ENCODE measurements at places on chromosomes 12 and 14. TPM values are rescaled to one million over a fixed set of nuclear protein-coding genes. Genes with fewer than 3 reads are reported as not detected.

SERPINA12 gene
- total RNA-seq: not detected

SMCO2 gene
- not detected for total RNA-seq

CCDC60 gene
- not detected for total RNA-seq

TMBIM4 gene
- total RNA-seq: 1.5 TPM

BCL2L14 gene
- total RNA-seq: not detected

KRT83 gene
- total RNA-seq: 0.07 TPM

RPL10L gene
- not detected for total RNA-seq

SLC6A12 gene
- not detected for total RNA-seq

VRTN gene
- total RNA-seq: not detected

ASB2 gene
- total RNA-seq: 7.9 TPM

RNASE2 gene
- total RNA-seq: not detected

OR6C76 gene
- not detected for total RNA-seq

FGF6 gene
- total RNA-seq: not detected

KRT6C gene
- not detected for total RNA-seq

AMDHD1 gene
- total RNA-seq: 0.27 TPM

CABP1 gene
- not detected for total RNA-seq

HELB gene
- 5.2 TPM for total RNA-seq

FOXN4 gene
- 0.78 TPM for total RNA-seq

LALBA gene
- total RNA-seq: not detected

LRRC43 gene
- not detected for total RNA-seq

TPH2 gene
- not detected for total RNA-seq

KRT85 gene
- total RNA-seq: not detected

All from G401 (cell line).